ENCODE measurements at places on chromosomes 1 and 21.

DNA sequence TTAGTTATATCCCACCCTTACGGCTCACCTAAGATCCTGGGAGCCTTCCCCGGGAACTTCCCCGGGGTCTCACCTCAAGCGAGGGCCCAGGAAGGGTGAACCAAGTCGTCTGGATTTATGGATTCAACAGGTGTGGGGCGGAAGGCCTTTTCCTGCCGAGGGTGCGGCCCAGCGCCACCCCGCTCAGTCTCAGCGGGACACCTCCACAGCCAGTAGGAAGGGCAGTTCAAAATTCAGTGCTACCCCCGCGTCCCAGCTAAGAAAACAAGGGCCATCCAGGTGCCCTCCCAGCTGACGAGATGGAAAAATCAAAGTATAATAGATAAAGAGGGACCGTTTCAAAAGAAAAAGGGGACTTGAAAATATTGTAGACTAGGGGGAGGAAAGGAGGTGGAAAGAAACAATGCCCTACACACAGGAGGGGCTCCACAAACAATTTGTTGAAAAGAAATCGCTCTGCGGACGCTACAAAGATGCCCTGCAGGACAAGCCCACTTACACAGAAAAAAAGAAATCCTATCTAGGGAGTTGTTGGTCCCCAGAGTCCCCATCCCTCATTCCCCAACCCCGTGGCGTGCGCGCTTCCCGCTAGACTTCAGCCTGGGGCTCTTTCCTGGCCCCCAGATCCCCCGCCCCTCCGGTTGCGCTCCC is 1.3 kb downstream of the SLC2A1 start:
- DNase-seq: no peak

GRCh38 chr1:72023063-72023930 is 259.0 kb downstream of the NEGR1 start:
- no peak for DNase-seq

DNA sequence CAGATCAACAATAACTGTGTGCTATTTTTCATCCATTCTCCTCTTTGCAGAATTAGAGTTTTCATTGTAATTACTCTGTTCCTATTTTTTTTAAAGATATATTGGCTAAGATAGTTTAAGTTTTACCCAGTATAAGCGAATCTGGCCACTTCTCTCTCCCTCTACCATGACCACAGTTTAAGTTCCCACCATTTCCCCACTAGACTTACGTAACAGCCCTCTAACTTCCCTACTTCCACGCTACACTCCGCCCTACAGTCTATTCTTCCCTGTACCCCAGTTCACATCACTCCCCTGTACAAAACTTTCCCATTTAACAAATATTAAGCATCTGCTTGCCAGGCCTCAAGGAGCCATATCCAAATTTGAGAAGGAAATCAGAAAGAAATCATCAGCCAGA is 16.5 kb downstream of the CTSK start:
- no peak for DNase-seq

GRCh38 chr1:179818743-179819173 is 58.8 kb downstream of the TOR1AIP2 start:
- DNase-seq: no peak

- no peak for DNase-seq
Observed at GRCh38 chr1:89261926-89262515, 10.6 kb downstream of the GBP5 start.

- no peak for DNase-seq
Observed at GRCh38 chr1:226887006-226887405, 16.6 kb downstream of the PSEN2 start.
